ENCODE measurements at places on chromosomes 5 and 9.

GRCh38 chr5:128881502-128882018, 83.7 kb upstream of the SLC27A6 start:
- DNase-seq: no peak

DNA sequence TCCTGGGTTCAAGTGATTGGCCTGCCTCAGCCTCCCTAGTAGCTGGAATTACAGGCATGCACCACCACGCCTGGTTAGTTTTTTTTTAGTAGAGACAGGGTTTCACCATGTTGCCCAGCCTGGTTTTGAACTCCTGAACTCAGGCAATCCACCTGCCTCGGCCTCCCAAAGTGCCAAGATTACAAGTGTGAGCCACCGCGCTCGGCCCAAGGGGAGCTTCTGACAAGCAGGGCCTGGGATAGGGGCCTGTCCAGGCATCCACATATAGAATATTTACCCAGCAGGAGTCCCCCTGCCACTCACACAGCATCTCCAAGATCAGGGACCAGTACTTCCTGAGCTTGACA, 10.1 kb downstream of the IRF1 start:
- DNase-seq: peak; percentile 30

- no peak for DNase-seq
Measured at GRCh38 chr5:159182691-159183090, 26.7 kb downstream of the RNF145 start.

GRCh38 chr9:136650648-136651047, 12.1 kb upstream of the EGFL7 start:
- no peak for DNase-seq

GRCh38 chr5:172509405-172509781, 55.1 kb upstream of the SH3PXD2B start:
- DNase-seq: peak; percentile 41

DNA sequence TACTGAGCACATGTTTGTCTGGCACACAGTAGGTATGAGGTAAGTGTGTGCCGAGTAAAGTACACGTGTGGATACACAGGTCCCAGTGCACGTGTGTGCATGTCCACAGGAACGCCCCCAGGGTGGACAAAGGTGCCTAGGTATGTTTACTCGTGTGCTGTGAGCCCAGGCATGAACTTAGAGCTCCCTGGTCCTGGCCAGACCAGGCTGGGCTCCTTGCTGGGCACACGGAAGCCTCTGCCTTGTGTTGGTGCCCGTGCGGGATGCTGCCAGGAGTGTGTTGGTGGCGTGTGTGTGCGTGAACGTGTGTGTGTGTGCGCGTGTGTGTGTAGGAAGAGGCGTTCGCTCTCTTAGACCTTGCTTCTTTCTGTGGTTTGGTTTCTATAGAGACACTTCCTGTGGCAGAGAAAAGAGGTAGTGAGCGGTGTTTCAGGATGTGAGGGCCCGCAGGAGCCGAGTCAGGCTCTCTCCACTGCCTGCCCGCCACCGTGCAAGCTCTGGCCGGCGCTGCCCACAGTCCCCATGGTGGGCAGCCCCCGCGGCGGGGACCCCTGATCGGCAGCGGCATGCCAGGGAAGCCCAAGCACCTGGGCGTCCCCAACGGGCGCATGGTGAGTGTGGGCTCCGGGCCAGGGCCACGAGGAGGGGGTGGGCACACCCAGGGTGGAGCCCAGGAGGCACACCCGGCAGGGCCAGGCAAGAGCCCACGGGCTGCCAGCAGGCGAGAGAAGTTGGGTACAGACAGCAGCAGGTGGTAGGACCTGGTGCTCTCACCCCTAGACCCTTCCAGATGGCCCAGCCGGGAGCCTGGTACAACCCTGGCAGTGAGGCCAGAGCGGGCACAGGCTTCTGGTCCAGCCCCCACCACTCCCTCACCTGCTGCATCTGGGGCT, at the start of gene RGS14:
RGS14 (plus strand) TSS at position 466 of the 893 bp plus-strand sequence; CDS start at position 567, 101 bp downstream.
- DNase-seq: no peak

- DNase-seq: no peak
Measured at GRCh38 chr9:135919318-135919890, 12.1 kb upstream of the CAMSAP1 start.

GRCh38 chr5:124582561-124582840, 163.9 kb downstream of the ZNF608 start:
- DNase-seq: no peak

- no peak for DNase-seq
Measured at GRCh38 chr5:19240170-19240569, 747.8 kb downstream of the CDH18 start.

DNA sequence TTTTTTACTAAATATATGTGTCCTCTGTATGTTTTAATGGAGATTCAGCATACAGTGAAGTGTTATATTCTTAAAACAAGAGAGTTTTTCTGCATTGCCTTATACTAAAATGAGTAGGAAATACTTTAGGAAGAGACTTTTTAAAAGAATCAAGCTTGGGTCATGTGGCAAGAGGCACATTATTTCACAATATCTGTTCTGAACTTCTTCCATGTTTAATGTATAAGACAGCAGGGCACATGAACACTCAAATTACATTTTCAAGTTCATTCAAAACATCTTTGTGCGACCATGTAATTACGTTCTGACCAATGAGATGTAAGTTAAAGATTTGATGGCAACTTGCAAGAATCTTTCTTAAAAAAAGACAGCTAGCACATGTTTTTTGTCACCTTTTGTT, 1055.9 kb downstream of the NR2F1-AS1 start:
- no peak for DNase-seq

DNA sequence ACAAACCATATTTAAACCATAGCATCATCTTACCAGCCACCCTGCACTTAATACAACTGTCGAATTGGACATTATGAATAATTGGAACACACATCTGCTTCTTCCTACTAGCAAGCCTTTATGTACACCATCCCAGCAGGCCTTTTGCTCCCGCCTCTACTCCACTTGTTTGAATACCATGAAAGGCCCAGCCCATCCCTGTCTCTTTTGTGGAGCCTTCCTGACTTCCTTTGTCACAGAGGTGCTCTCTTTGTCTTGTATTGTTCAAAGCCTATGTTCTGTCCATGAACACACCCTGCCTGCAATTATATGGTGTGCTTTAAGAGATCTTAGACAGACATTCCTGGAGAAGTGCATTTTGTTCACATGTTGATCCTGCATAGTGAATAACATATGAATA, 465.7 kb downstream of the DIRAS2 start:
- no peak for DNase-seq

GRCh38 chr5:177498013-177498787, 796 bp upstream of the PDLIM7 start:
- no peak for DNase-seq

- DNase-seq: no peak
Measured at GRCh38 chr5:64665243-64665642, 25.1 kb upstream of the SHISAL2B start.

GRCh38 chr9:126595982-126596381, 17.7 kb upstream of the LMX1B start:
- DNase-seq: no peak

- DNase-seq: no peak
Measured at GRCh38 chr5:131790550-131790949, 6.3 kb downstream of the FNIP1 start.

Data from RWPE2 (cell line).